Activated T-helper 2 cell treated with anti-CD3 and anti-CD28 coated beads, Interferon-gamma antibody, Interleukin-2, Interleukin-4, amounts not matched to agents 10 μg/mL and 5 μg/mL and 100 μg/mL, durations not matched to agents 14 hours and 24 hours and 36 hours (primary cell): ENCODE measurements at places on chromosomes 5 and 9.

DNA sequence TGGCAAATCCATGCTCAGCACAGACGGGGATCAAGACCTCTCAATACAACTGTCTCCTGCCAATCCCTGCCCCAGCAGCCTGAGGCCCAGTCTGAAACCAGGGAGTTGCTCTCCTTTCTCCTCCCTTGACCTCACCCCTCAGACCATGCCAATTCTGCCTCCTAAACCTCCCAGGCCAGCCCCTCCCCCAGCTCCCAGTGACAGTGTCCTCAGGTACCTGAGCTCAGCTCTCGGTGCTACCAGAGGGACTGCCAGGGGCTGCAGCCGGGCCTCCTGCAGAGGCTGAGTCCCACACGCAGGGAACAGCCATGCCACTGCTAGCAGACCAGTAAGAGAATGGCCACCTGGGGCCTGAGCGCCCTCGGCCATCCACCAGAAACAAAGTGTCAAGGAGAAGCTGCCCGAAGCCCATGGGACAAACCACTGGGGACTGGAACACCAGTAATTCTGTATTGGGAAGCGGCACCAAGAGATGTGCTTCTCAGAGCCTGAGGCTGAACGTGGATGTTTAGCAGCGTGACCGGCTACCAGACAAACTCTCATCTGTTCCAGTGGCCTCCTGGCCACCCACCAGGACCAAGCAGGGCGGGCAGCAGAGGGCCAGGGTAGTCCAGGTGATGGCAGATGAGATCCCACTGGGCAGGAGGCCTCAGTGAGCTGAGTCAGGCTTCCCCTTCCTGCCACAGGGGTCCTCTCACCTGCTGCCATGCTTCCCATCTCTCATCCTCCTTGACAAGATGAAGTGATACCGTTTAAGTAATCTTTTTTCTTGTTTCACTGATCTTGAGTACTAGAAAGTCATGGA, 557 bp upstream of the IL3 start:
- peaks cover 66% of the 10 kb centered on the region for H3K4me1 ChIP-seq
- H3K36me3 ChIP-seq, result no peaks in the 10 kb centered on the region
- DNase-seq, result no peak
- H3K27ac ChIP-seq, result peak overlapping the region; percentile 73
- peak overlapping the region; percentile 23 for H3K4me3 ChIP-seq

DNA sequence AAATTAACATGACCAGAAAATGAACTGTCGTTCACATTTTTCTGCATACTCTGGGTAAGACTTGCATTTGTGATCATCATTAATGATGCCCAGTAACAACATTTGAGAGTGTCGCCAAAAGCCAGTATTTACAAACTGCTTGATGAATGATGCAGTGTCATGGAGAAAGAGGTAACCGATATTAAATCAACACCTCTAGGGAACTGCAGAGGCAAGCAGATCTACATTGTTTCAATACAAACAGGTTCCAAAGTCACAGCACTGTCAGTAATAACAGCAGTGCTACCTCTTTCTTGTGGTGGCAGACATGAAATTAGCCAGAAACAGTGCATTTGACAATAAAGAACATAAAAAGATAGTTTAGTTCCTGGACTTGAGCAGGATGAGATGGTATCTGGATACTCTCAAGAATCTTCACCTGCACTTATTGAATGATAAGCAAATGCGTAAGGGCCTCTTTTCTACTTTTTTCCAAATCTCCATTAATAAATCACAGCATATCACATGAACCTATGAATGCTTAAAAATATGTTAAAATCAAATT, 456.6 kb downstream of the ARHGEF28 start:
- peaks cover 8% of the 10 kb centered on the region for H3K27me3 ChIP-seq
- peaks cover 3% of the 10 kb centered on the region for H3K4me1 ChIP-seq
- H3K27ac ChIP-seq, result no peak overlapping the region
- no peak overlapping the region for H3K4me3 ChIP-seq
- no peaks in the 10 kb centered on the region for H3K36me3 ChIP-seq

DNA sequence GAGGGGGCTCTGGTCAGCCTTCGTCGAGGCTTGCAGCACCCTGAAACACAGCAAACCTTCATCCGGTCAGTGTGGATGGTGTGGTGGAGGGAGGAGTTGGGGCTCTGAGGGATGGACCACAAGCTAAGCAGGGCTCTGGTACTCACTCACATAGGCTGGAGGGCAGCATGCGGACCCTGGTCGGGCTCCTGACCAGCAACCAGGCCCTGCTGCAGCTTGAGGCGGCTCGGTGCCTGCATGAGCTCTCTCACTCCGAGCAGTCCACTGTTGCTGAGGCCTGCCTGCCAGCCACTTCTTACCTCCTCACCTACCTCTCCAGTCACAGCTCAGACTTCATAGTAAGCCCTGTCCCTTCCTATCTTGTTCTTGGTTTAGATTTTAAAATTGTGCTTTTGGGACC, 2.5 kb downstream of the TMCO6 start:
- H3K4me1 ChIP-seq, result peaks cover 34% of the 10 kb centered on the region
- H3K27ac ChIP-seq, result no peak overlapping the region
- H3K27me3 ChIP-seq, result no peaks in the 10 kb centered on the region
- H3K4me3 ChIP-seq, result no peak overlapping the region
- H3K36me3 ChIP-seq, result peaks cover 58% of the 10 kb centered on the region

DNA sequence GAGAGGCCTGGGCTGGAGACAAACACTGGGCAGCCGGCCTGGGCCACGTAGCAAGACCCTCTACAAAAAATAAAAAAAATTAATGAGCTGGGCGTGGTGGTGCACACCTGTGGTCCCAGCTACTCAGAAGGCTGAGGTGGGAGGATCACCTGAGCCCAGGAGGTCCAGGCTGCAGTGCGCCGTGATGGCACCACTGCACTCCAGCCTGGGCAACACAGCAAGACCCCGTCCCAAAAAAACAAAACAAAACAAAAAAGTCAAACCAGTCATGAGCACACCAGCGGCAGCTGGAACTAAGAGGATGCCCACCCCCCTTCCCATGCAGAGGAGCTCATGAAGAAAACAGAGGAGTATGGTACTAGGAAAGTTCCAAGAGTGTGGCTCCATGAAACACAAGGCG, 2.2 kb upstream of the UBAC1 start:
- H3K36me3 ChIP-seq, result no peaks in the 10 kb centered on the region
- DNase-seq, result no peak
- H3K4me3 ChIP-seq, result no peak overlapping the region
- no peak overlapping the region for H3K27ac ChIP-seq
- H3K27me3 ChIP-seq, result no peaks in the 10 kb centered on the region
- peaks cover 23% of the 10 kb centered on the region for H3K4me1 ChIP-seq

DNA sequence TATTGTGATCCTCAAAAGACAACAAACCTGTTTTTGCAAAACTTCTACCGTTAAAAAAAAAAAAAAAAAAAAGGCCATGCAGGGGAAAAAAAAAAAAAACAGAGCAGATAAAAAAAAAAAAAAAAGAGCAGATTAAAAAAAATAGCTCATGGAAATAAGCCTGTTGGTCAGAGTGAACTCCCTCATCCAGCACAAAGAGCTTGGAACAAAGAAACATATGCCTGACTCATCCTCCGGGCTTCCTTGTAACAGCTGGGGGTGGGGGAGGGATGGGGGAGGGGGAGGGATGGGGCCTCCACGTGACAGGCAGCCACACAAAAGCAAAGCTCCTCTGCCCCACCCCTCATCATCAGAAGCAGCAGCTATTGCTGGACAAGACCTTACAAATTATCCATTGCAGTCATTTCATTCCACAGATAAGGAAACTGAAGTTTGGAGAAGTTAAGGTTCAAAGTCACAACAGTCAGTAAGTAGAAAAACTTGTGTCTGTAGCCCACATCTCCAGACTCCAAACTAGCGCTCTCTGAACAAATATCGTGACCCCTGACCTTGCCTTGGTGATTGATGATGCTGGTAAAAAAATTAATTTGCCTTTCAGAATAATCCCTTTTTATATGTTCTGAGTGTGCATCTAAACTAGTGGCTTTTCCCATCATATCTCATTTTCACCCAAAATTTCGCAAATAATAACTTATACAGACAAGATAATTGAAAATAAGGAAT, 38.9 kb downstream of the SLC35D2 start:
- no peak overlapping the region for H3K4me3 ChIP-seq
- peaks cover 5% of the 10 kb centered on the region for H3K4me1 ChIP-seq
- DNase-seq, result no peak
- no peak overlapping the region for H3K27ac ChIP-seq

DNA sequence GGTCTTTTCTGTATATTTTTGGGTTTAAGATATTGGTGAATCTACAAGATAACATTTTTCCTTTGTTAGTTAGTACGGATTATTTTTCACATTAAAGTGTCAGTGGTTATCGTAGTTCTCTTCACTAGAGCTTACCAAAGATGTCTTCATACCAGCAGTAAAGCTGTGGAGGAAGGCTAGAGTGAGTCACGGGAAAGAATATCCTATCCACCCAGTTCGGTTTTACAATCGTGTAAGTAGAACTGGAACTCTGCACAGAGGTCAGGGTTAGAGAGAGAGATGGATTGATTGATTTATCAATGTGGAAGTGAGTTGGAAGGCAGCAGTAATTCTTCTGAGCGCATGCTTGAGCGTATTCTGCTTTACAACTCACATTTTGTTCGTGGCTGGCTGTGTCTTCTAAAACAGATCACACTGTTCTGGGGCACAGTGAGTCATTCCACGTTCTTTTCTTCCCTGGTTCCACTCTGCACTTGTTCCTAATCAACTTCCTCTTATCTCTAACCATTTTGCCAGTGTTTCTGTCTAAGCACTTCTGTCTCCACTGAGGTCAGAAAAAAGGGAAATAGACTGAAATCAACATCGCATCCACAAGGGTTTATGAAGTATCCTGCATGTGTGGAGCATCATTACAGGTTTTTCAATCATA, 86.5 kb upstream of the ARRDC3 start:
- H3K4me3 ChIP-seq, result no peak overlapping the region
- no peak overlapping the region for H3K27ac ChIP-seq
- H3K27me3 ChIP-seq, result peaks cover 3% of the 10 kb centered on the region

DNA sequence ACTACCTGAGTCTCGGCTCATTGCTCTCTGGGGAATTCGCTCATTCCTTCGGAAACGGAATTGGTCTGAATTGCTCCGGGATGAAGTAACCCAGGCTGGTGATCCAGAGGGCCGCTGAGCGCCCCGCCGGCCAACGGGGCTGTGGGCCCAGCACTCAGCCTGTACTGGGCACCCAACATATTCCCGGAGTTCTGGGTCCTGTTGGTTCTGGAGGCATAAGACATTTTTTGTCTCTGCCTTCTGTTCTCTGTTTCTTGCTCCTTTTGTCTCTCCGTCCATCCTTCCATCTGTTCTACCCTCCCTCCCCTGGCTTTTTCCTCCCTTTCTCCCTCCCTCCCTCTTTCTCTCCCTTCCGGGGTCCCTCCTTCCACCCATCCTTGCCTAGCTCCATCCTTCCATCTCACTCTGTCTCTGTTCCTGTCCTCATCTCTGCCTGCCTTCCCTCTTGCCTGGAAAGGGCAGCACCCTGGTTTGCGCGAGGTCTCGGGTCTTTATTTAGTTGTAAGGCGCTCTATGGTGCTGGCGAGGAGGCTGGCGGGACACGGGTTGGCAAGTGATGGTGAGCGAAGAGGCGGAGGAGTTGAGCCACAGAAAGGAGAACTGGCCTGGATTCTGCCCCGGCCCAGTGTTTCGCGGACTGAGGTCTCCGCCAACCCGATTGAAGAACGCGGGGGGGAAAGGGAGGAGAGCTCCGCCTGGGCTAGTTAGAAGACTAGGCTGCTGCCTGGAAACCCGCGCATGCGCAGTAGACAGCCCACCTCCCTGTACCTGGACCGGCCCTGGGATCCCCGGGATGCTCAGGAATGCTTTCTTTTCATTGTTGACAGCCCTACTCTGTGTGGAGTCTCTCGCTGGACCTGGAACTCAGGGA, 1468.0 kb downstream of the FOXD4L5 start:
- peaks cover 15% of the 10 kb centered on the region for H3K27me3 ChIP-seq
- peak; percentile 51 for DNase-seq
- peak overlapping the region; percentile 58 for H3K27ac ChIP-seq
- H3K4me1 ChIP-seq, result peaks cover 15% of the 10 kb centered on the region
- H3K4me3 ChIP-seq, result peak overlapping the region; percentile 72
- H3K36me3 ChIP-seq, result peaks cover 10% of the 10 kb centered on the region

DNA sequence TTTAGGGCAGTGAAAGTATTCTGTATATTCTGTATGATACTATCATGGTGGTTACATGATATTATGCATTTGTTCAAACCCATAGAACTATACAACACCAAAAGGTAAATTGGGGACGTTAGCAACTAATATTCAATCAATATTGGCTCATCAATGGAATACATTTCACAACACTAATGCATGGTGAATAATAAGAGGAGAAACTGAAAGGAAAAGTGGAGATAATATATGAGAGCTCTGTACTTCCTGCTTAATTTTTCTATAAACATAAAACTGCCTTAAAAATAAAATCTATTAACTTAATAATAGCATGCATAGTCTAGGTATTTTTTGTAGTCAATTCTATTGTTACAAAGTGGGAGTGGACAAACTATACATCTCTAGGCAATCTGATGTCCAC, 66.3 kb downstream of the TRIM32 start:
- H3K36me3 ChIP-seq, result no peaks in the 10 kb centered on the region
- no peak overlapping the region for H3K4me3 ChIP-seq
- H3K27ac ChIP-seq, result no peak overlapping the region
- no peaks in the 10 kb centered on the region for H3K4me1 ChIP-seq
- no peak for DNase-seq

- H3K27me3 ChIP-seq, result no peaks in the 10 kb centered on the region
- no peaks in the 10 kb centered on the region for H3K36me3 ChIP-seq
- H3K4me1 ChIP-seq, result no peaks in the 10 kb centered on the region
- DNase-seq, result no peak
- H3K27ac ChIP-seq, result no peak overlapping the region
- no peak overlapping the region for H3K4me3 ChIP-seq
These were observed 40.5 kb upstream of the SH3PXD2B start for GRCh38 chr5:172494630-172495505.

DNA sequence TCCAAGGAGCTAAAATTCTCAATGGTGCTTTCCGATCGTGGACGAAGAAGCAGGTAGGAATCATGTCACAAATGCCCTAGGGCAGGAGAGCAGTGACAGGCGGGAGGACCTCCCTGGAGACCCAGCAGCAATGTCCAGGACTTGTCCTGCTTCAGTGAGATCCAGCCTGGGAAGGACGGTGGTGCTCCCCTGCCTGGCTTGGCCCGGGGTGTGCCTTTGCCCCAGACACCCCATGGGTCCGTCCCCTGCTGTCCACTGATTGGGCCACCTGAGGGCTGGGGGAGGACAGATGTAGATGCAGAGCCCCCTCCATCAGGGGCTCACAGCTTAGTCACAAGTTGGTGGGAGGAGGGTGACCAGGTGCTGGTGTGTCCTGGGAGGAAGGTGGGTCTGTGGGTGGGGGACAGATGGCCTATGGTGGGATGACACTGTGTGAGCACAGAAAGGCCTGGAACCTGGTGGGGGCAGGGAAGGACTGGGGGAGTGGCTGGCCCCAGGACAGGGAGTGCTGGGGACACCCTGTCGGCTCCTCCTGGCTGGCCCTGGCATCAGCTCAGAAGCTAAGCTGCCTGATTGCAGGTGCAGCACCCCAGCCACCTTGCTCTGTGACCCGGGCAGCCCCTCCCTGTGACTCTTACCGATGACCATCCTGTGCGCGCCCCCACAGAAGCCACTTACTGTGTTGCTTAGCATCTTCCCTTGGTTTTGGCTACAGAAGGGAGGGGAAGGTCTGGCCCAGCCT, 82.0 kb downstream of the PHF2 start:
- H3K36me3 ChIP-seq, result peaks cover 8% of the 10 kb centered on the region
- H3K27ac ChIP-seq, result no peak overlapping the region
- no peak for DNase-seq
- H3K4me3 ChIP-seq, result no peak overlapping the region
- no peaks in the 10 kb centered on the region for H3K4me1 ChIP-seq

- no peak overlapping the region for H3K27ac ChIP-seq
- no peak overlapping the region for H3K4me3 ChIP-seq
- H3K36me3 ChIP-seq, result no peaks in the 10 kb centered on the region
- no peak for DNase-seq
- peaks cover 6% of the 10 kb centered on the region for H3K4me1 ChIP-seq
These were observed 213.5 kb downstream of the GLIS3 start for GRCh38 chr9:4086119-4087090.

- no peaks in the 10 kb centered on the region for H3K27me3 ChIP-seq
- no peak overlapping the region for H3K27ac ChIP-seq
- peaks cover 40% of the 10 kb centered on the region for H3K4me1 ChIP-seq
- H3K36me3 ChIP-seq, result no peaks in the 10 kb centered on the region
- no peak for DNase-seq
These were observed 261.2 kb upstream of the ANKRD55 start for GRCh38 chr5:56494300-56494731.
